Jurkat, Clone E6-1 (cell line): ENCODE measurements at places on chromosomes 11 and 22.

GRCh38 chr11:15367695-15368094 lies 253.0 kb downstream of the INSC start:
- DNase-seq = no peak

GRCh38 chr11:11250470-11250869 lies 102.6 kb downstream of the CSNK2A3 start:
- no peak for DNase-seq

DNA sequence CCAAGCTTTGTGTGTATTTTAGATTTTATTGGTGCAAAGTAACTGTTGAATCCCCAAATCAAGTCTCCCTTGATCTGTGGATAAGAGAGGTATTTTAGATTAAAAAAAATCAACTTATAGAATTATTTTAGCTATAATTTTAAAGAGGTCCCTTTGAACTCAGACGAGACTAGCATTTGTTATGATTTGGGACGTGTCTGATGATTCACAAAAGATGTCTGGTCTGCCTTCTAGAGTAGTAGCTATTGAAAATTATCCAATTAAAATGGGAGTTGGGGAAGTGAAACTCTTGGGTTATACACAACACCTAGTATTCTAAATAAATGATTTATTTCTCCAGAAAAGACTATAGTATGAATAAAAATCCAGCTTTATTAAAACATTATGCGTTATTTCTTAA lies 227.9 kb upstream of the GRIA4 start:
- no peak for DNase-seq

DNA sequence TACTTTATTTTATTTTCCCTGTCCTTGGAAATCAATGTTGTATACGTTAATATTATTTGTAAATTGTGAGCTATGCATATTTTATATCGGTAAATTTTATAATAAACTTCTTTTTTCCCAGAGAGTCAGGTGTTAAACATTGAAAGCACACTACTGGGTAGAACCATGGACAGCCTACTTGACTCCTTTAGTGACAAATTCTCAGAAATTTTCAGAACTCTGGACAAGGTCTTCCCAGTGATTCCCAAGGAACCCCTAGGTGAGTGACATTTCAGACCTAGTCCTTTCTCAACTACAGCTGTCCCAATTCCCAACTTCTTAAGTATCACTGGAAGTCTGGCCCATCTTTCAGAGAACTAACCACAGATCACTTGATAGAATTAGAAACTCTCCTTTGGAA lies 107.2 kb downstream of the RCN1 start:
- DNase-seq = no peak

- no peak for DNase-seq
Observed at GRCh38 chr11:74377689-74378088, 20.5 kb downstream of the PGM2L1 start.

DNA sequence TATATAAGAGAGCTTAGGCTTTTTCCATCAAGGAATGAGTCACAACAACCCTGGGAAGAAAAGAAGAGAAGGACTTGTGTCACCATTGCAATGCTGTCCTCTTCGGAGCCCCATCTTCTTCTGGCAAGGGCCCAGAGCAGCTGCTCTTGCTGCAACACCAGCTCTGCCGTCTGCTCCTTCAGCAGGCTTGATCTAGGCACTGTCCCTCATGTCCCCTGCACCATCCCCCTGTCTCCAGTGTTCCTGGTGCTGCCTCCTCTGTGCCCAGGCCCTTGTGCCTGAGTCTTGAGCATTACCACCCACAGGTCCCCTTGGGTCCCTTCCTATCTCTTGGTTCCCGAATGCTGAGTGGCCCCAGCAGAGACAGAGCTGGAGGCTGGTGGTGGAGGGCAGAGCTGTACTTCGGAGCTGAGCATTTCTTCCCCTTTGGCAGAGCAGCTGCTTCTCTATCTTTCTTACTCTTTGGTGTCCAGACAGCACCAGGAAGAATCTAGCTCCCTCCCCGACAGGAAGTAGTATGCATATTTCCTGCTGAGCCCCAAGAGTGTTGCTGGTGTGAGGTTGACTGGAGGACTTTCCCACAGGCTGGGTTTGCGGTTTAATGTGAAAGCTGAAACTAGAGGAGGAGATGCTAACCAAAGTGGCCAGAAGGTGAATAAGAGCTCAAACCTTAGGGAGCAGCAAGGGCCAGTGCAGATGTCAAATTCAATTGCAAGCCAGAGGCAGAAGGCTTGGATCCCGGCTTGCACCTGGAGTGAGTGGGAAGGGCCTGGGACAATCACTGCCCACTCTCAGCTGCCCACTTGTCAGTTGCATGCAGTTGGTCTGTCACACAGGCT lies 27.8 kb downstream of the WEE1 start:
- DNase-seq = peak; percentile 86

DNA sequence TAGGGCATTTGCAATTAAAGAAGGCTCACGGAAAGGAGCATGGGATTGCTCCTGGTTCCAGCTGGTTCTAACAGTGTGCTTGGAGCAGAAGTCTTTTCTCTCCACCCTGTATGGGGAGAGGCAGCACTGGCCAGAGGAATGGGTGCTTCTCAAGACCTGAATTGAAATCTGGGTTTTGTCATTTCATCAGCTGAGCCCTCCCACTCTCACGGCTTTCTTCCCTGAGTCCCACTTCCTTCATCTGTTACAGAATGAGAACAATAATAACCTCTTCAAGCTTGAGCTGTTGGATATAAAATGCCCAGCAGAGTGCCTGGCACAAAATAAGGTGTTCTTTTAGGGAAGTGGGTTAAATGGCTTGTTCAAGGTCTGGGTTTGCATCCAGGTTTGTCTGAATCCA lies 17.2 kb downstream of the CNTF start:
- no peak for DNase-seq

GRCh38 chr11:66070604-66071380 lies 720 bp downstream of the PACS1 start:
- no peak for DNase-seq

GRCh38 chr11:3826721-3827120 lies 14.0 kb downstream of the RHOG start:
- no peak for DNase-seq

- DNase-seq = no peak
Observed at GRCh38 chr22:44407987-44408828, 89.8 kb downstream of the RTL6 start.

DNA sequence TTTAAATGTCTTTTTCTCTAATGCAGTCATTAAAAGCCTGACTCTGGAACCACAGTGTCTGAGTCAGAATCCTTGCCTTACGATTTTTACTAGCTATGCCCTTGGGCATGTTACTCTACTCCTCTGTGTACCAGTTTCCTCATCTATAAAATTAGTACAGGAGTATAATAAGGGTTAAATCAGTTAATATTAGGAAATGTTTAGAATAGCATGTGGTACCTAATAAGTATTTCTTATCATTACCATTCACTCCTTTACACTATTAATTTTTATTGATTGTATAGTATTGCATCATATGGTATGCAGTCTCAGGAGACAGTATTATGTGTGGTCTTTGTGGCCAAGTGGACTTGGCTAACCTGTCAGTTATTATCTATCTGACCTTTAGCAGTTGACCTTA lies 68.2 kb downstream of the METTL15 start:
- no peak for DNase-seq

- DNase-seq = no peak
Observed at GRCh38 chr22:43974028-43974545, 18.8 kb downstream of the SAMM50 start.

DNA sequence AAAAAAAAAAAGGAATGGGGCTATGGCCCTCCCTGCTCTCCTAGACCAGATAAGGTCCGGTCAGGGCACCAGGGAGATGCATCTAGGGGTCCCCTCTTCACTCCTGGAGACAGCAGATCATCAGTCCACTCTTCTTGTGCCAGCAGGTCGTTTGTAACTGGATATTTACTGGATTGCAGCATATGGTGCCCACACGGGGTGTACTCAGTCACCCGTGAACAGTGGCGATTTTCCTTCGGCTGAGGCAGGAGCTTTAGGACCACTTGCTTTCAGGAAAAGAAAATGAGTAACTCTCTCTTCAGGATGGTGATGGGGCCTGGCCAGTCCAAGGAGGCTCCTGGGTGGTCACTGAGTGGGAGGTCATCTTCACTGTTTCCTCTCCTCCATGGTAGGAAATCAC lies 38.3 kb upstream of the RAB1B start:
- no peak for DNase-seq

GRCh38 chr22:38412435-38413084 lies 42.4 kb downstream of the KCNJ4 start:
- no peak for DNase-seq

- DNase-seq = no peak
Observed at GRCh38 chr11:5690736-5691135, 1.1 kb downstream of the TRIM22 start.

DNA sequence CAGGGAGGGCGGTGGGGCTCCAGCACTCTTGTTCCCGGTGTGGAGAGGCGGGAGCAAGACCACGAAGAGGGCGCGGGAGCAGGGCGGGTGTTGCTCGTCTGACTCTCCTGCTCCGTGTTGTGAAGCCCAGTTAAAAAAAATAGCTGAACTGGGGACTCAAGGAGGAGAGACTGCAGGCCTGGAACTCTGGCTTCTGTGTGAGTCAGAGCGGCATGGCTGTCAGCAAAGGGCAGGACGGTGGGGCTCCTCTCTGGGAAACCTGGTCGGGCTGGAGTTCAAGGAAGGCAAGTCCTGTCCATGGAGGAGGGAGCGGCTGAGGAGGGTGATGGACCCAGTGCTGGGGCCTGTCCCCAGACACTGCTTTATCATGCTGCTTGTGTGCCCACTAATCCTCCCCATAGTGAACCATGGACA lies 152.3 kb downstream of the FEZ1 start:
- no peak for DNase-seq

DNA sequence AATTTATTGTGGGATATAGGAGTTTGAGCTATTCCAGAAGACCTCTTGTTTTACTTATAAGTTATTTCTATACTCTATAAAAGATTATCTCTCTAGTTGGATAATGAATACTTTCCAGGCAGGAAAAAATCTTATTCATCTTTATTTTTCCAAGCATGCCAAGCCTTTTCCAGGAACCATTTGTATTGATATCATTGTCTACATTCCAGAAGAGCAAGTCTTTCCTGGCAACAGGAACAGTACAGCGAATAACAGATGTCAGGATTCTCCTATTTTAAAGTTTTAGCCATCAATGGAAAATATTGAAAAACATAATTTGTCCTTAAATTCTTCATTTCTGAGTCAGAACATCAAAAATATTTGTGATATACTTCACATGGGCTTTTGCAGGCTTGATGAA lies 5.2 kb upstream of the NXPE1 start:
- no peak for DNase-seq

DNA sequence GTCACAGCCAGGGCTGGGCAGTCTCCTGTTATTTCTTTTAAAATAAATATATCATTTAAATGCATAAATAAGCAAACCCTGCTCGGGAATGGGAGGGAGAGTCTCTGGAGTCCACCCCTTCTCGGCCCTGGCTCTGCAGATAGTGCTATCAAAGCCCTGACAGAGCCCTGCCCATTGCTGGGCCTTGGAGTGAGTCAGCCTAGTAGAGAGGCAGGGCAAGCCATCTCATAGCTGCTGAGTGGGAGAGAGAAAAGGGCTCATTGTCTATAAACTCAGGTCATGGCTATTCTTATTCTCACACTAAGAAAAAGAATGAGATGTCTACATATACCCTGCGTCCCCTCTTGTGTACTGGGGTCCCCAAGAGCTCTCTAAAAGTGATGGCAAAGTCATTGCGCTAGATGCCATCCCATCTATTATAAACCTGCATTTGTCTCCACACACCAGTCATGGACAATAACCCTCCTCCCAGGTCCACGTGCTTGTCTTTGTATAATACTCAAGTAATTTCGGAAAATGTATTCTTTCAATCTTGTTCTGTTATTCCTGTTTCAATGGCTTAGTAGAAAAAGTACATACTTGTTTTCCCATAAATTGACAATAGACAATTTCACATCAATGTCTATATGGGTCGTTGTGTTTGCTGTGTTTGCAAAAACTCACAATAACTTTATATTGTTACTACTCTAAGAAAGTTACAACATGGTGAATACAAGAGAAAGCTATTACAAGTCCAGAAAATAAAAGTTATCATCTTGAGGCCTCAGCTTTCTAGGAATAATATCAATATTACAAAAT lies 13.4 kb downstream of the OR51B4 start:
- no peak for DNase-seq

- DNase-seq = peak; percentile 84
Observed at GRCh38 chr22:44493206-44493605, 4.8 kb downstream of the RTL6 start.

- DNase-seq = no peak
Observed at GRCh38 chr11:12871788-12872321, 137.3 kb upstream of the RASSF10 start.

DNA sequence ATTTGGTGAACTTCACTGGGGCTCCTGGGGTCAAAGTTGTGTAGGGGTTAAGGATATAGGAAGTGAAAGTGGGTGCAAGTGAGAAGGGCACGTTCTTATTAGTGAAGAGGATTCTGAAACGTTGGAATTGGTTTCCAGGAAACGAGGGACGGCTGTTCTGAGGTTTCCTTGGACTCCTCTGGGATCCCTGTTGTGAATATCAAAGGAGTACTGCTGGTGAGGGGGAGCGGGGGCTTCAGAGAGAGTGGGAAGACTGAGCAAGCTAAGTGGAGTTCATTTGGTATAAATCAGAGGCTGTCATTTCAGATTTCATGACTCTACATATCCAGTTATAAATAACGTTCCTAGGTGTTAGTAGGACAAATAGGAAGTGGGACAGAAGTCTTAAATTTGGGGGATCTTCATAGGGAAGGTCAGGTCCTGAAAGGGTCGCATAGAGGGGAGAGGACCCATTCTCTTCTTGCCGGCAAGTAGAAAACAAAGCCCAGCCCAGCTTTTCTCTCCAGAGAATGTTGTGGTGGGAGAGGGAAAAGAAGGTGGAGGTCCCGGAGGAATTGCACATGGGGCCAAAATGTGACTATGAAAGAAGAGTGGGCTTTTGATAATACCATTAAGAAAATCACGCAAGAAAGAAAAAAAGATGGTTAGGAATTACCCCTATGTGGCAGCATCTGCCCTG lies 1.1 kb upstream of the NELL1 start:
- DNase-seq = no peak

DNA sequence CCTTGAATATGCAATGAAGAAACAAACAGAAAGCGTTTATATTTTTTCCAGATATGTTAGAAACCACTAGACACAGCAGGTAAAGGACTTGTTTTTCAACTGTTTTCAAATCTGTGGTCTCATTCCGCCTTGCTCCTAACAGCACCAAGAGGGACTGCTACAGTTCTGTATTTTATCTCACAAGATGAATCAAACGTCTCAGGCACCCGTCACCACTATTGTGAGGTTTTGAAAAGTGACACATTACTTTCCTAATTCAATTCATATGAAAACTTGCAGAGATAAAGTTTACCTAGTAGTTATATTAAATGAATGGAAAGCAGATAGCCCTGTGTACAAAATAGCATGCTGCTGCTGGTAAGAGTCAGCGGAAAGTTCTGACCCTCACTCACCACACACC lies 386.3 kb downstream of the ETS1 start:
- DNase-seq = no peak
